Stimulated activated CD4-positive, alpha-beta T cell treated with anti-CD3 and anti-CD28 coated beads, Interleukin-1b, Interleukin-23, amount 100 ng/mL, for 48 hours (primary cell): ENCODE measurements at places on chromosomes 12 and 14.

DNA sequence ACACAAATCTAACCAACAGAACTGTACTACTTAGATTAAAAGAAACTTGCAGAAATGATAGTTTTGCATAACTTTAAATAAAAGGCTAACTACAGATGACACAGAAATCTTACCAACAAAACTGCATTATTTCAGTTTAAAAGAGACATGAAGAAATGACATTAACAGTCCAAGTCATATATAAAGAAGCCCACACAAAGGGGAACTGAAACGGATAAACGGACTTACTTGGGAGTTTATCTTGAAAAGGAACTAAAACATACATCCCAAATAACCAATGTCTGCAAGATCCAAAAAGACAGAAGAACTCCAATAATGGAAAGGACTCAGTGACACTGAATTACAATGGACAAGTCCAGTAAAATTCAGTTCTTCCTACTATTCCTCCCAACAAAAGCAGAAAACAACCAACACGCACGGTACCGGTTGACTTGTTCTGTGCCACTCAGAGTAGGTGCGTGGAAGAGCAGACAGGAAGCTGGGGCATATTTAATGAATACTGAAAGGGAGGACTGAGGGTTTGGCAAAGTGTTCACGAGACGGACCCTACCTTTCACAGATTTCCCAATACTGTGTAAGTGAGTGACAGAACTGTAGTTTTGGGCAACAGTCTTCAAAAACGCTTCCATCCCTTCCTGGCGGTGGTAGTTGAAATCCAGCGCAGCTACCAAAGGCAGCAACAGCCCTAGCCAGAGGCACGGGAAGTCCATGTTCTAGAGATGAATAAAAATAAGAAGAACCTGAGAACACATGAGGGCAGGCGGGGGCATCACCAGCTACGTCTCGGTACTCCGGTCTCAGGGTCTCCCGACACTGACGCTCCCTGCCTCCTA, 627 bp downstream of the CPM start:
- no peak for DNase-seq

DNA sequence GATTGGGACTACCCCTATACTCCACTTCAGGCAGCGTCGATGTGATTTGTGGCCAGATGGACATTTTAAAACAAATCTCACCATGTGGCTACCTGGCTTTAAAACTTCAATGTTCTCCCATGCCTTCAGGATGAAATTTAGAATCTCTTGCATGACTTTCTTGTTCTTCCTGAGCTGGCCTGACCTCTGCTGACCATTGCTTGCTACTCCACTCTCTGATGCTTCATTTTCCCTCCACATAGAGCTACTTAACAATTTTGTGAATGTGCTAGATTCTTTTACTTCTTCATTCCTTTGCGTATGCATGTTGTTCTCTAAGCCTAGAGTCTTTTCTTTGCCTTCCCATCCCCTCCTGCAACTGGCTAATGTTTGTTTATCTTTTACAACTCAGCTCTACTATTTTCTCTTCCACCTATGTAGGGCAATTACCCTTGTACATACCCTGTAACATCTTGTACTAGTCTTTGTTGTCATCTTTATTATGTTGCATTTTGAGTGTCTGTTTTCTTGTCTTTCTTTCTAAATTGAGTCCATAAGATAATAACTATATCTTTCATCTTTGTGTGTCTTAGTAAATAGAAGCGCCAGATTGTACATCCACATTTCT, 41.2 kb downstream of the YLPM1 start:
- DNase-seq: no peak

- no peak for DNase-seq
Measured at GRCh38 chr12:64538121-64538520, 72.2 kb upstream of the RASSF3 start.

DNA sequence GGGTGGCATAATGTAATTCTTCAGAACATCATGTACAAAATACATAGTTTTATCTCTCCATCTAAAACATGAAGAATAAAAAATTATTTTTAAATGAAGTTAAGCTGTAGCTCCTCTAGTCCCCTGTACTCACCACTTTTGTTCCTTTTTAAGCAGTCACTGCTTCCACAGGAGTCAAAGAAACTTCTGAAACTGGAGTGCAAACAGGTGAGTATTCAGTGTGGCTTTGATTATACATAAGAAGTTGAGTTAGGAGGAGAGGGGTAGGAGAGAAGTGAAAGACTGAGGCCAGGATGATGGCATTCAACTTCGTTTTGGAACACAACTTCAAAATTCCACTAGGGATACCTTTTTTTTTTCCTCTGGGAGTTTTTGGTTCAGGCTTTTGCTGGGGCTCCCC, 131.4 kb upstream of the CNTN1 start:
- DNase-seq: no peak
